ENCODE measurements at places on chromosomes 3 and 15.

GRCh38 chr3:23395115-23395514 lies 192.0 kb downstream of the UBE2E2 start:
- no peak for DNase-seq

- DNase-seq: no peak
Measured at GRCh38 chr3:56886314-56886713, 84.6 kb upstream of the ARHGEF3 start.

DNA sequence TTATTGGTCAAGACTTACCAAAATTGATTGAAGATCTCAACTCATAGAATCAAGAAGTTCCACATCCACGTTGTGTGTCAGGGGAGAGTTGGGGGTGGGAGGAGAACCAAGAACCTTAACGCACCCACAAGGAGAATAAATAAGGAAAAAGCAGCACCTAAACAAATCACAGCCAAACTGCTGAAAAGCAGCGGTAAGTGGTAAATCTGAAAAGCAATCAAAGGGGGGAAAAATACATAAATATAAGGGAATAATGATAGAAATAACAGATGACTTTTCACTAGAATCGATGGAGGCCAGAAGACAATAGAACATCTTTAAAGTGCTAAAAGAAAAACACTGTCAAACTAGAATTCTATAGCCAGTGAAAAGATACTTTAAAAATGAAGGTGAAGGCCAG lies 20.1 kb upstream of the BHLHE40 start:
- DNase-seq: no peak

GRCh38 chr3:144777906-144778305 lies 806.3 kb downstream of the DIPK2A start:
- no peak for DNase-seq

DNA sequence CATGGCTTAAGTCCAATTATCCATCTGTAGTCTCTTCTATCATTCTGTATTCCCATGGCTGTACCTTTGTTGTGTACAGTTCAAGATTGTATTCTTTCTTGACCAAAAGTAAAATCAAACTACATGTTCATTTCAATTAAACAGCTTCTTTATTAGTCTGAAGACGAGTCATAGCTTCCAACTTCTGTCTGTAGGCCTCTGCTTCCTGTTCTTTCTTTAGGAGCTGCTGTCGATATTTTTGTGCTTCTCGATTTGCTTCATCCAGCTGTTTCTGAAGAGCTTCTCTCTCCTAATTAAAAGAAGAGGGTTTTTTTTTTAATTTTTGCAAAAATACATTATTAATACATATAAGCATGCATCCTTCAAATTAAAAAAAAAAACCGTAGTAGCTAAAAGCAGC lies 13.0 kb upstream of the HDC start:
- no peak for DNase-seq

DNA sequence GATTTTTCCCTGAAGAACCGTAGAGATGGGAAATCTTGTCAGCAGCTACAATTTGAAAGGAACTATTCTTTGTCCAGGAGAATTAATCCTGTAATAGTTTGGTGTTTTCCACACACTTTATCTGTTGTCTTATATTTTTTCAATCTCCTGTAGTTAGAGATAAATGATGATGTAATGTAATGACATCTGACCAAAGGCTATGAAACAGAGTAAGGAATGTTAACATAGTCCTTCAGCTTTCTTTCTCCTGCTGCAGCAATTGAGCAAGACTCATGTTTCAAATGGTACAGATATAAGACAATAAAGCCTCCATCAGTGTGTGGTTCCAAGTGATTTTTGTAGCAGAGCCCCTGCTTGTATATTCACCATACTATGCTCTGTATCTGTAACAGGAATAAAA lies 1028.4 kb downstream of the SI start:
- DNase-seq: no peak

DNA sequence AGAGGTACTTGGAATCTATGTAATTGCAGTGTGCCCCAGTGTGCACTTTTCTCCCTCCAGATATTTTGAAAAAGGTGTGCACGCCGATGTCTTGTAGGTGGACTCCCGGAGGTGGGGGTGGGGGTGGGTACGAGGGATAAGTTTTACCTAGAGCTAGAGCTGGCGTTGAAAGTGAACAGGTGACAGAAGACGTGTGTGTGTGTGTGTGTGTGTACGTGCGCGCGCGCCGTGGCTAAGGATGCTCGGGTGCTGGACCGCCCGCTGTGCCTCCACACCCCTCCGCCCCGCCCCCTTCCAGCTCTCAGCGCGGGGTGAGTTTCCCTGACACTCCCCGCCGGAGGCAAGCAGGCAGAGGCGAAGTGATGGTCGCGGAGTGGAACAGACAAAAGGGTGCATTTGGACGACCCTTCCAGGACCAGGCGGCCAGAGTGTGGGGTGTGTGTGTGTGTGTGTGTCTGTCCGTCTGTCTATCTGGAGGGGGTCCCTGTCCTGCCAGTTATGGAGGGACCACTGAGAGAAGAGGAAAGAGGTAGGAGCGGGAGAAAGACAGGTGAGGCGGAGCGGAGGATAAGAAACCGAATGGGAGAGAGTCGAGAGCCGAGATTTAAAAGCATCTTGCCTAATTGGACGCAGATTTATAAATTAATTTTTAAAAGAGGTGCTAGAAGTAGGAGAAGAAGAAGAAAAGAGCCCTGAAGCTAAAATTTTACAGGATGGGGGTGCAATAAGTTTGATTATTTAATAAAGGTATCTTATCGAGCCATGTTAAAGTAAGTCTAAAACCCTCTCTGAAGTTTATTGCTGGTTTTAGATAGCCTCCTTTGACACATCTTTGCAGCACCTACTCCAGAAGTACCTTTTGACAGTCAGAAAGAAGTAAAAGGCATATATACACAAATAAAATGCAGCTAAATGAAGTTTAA lies 335.8 kb upstream of the THRB start:
- peak; percentile 35 for DNase-seq

DNA sequence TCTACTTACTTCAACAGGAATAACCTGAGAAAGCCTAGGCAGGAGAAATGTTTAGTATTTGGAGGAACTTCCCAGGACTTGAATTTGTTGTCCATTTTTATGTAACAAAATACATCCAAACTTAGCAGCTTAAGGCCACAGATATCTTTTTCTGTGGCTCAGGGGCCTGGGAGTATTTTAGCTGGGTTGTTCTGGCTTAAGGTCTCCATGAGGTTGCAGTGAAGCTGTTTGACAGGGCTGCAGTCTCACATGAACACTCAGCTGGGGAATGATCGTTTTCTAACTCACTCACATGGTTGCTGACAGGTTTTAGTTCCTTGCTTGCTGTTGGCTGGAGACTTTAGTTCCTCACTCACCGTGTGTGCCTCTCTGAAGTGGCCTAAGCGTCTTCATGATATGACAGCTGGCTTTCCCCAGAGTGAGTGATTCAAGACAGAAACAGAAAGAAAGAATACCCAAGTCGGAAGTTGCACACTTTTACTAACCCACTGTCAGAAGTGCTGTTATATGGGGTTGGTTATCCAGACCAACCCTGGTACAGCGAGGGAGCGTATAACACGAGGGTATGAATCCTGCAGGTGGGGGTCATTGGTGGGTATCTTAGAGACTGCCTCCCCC lies 229.7 kb upstream of the TBL1XR1 start:
- DNase-seq: no peak

DNA sequence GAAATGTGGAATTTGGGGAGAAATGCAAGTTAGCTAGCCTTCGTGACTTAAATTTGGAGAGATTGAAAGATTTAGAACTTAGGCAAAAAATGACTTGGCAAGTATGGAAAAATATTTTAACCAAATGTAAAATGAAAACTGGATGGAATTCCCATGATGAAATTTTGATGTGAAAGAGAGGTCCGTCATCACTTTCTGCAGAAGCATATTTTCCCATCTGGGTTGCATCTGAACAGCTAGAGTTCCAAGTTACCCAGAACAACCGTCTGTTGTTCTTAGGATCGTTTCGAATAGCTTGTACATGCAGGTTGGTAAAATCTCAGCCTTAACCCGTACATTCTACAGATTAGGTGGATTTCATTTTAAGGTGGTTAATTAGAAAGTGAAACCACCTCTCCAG lies 136.3 kb downstream of the GHSR start:
- DNase-seq: no peak

- no peak for DNase-seq
Measured at GRCh38 chr3:13111173-13111872, 38.1 kb upstream of the IQSEC1 start.

- no peak for DNase-seq
Measured at GRCh38 chr3:160828880-160829279, 72.8 kb downstream of the PPM1L start.

DNA sequence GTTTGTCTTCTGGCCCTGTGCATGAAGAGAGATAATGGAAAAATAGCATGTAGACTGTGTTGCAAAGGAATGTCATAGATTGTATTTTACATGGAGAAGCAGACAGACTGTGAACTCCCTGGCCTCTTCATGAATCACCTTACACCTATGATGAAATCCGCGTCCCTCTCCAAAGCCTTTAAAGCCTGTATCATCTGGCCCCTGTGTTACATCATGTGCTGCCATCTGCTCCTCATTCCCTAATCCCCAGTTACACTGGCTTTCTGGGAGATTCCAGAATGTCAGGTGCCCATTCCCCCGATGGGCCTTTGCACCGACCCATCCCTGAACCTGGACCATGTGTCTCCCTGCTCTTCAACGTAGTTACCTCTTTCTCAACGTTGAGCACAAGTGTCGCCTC lies 190.8 kb downstream of the ADAMTSL3 start:
- no peak for DNase-seq

DNA sequence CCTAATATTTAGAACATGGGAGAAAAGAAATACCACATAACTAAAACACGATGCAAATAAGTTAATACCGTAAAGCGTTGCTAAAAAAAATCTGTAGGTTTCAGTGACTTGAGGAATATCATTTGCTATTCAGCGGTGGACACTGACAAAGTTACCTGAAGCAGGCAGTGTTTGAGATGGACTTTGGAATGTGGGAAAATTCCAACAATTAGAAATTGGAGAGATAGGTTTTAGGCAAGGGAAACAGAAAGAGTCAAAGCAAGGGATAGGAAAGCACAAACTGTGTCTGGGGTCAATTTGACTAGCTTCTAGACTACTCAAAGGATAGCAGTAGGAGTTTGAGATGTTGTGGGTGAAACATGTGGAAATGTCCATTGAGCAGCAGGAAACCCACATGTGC lies 173.0 kb downstream of the TIGIT start:
- no peak for DNase-seq

DNA sequence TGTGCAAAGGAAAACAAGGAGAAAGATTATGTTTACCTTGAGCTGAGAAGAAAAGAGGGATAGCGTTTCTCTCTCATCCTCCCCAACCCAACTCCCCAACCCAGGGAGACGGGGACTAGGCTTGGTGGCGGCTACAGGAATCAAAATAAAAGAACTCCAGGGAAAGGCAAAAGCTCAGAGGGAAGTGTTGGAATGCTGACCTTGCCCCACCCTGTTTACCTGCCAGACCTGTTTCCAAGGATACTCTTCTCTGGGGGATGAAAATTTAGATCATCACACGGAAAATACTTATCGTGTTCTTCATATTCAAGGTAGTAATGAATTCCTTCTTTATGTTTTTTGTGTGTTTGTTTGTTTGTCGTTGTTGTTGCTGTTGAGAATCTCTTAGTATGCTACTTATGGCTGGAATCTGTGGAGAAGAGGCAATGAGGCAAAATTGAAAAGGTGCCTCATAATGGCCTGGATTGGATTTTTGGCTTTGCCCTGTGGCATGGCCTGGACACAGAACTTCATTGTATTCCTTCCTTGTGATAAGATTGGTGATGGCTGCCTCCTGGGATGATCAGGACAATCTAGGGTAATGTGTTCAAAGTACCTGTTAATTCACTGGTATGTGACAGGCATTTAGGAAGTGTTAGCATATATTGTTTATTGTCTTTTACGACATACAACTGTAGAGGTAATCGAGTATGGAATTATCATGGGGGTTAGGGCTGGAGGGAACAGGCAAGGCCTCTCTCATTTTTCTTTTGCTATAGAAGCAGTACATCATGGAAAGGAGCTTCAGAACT lies 11.1 kb upstream of the TPRG1 start:
- DNase-seq: peak; percentile 17

DNA sequence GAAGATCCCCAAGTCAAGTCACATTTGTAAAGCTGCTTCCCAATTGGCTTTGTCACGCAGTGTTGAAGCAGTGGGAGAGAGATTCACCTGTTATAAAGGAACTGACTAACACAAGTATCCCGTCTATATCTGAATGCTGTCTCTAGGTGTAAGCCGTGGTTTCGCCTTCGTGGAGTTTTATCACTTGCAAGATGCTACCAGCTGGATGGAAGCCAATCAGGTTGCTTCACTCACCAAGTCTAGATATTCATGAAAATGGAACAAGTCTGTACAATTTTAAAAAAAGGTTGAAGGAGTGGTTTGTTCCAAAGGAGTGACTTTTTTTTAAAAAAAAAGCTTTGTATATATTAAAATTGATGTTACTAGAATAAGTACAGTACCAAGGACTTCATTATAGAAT lies 11.7 kb downstream of the RBM5 start:
- DNase-seq: no peak

GRCh38 chr3:127955728-127956127 lies 40.7 kb downstream of the KBTBD12 start:
- no peak for DNase-seq

DNA sequence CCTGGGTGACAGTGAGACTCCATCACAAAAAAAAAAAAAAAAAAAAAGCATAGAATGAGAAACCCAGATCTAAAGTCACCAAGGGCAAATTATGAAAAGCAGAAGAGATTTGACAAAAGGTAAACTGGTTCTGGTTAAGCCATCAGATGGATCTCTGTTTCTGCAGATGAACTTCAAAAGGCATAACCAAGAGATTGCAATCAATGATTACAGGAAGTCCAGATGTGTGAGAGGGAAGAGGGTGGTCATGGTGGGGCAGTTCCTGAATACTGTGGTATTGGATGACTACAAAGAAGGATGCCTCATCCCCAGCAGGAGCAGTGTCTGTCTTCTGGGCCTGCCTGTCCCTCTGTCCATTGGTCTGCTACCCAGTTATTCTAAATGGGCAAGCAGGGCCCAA lies 3.8 kb downstream of the P4HTM start:
- DNase-seq: no peak

DNA sequence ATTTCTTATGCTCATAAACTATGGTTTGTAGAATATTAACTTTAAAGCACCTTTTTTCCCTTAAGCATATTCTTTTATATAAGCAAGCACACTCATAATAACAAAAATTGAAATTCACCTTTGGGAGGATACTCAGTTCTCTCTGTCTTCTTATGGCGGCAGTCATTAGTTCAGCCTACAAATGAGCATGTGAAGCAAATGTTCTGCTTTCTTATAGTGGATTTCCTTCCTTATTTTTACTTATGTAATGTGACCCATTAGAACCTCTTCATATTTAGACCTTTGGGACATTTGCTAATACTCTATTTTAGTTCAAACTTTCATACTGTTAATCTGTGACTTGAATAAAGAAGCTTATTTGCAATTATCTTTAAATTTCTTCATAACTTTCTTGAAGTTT lies at the start of gene P2RY13:
TSS of gene P2RY13 (minus strand) at position 187 of the 400 bp plus-strand sequence. CDS start at position 166, 21 bp downstream.
- DNase-seq: no peak
